ENCODE measurements at places on chromosomes 3 and 15. TPM values are rescaled to one million over a fixed set of nuclear protein-coding genes. Genes with fewer than 3 reads are reported as not detected.

PLA1A gene
- not detected for total RNA-seq

LRRIQ4 gene
- total RNA-seq: not detected

DAPK2 gene
- 2.9 TPM for total RNA-seq

RHOV gene
- total RNA-seq: not detected

TMEM266 gene
- not detected for total RNA-seq

COL8A1 gene
- total RNA-seq: not detected

PROS1 gene
- not detected for total RNA-seq

SNTN gene
- total RNA-seq: not detected

ANXA2 gene
- total RNA-seq: 148 TPM

GCSAM gene
- total RNA-seq: 42.1 TPM

TICRR gene
- 0.14 TPM for total RNA-seq

GOLGA6C gene
- total RNA-seq: not detected

PPM1L gene
- total RNA-seq: 6.5 TPM
